Activated CD8-positive, alpha-beta memory T cell treated with anti-CD3 and anti-CD28 coated beads, Interleukin-2, amount 10 ng/mL, durations not matched to agents 7 days and 5 days (primary cell): ENCODE measurements at places on chromosomes 2 and 18.

DNA sequence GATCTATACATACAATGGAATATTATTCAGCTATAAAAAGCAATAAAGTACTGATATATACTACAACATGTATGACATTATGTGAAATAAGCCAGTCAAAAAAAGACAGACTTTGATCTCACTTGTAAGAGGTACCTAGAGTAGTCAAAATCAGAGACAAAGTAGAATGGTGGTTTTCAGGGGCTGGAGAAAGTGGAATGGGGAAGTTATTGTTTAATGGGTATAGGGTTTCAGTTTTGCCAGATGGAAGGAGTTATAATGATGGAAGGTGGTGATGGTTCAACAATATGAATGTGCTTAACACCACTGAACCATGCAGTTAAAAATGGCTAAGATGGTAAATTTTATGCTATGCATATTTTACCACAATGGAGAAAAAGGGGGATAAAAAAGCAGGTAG lies 6.3 kb downstream of the COBLL1 start:
- no peak for DNase-seq

DNA sequence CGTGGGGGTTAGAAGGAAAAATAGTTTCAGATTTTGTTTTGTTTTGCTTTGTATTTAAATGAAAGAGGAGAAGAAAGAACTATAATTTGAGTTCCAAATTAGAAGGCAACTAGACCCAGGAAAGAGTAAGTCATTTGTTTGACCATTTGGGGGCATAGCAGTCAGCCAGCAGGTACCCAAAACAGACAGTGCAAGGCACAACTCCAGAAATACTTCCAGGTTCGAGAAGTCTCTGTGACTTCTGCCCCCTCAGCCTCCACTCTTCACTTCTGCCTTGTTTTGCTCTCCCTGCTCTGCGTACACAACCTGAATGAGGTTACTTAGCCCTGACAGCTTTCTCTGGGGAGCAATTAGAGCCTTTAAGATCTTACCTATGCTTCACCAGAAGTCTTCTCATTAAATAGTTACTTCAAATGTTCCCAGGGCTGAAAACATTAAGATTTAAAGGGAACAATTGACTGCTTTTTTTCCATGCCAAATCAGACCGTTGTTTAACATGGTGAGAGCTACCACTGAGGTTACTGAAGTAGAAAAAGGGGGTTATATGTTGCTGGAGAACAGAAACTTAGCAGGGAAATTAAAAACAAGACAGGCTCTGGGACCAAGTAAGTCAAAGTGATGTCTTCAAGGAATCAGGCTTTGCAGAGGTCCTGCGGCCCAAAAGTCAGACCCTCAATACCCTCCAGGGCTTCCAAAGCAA lies 216.9 kb downstream of the BCL11A start:
- no peak for DNase-seq

DNA sequence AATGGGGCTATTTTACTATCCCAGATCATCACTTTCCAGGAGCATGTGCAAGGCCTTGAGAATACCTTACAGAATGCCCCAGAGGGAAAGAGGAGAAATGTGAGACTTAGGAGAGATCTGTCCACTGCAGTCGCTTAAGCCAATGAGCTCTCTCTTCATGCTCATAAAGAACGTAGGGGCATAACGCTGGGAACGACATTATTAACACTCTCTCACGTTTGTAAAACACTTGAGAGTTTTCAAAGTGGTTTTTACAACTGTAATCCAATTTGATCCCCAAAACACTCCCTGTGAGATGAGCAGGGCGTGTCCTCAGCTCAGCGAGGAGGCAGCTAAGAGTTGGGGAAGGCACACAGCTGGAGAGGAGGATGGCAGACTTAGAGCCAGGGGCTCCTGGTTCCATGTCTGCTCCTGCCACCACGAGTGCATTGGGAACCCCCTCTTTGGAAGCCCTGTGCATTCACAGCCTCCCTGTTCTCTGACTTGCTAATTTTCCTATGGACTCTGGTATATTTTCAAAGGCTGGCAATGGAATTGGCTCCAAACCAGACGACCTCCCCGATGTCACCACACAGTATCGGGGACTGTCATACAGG lies 97.4 kb downstream of the PLB1 start:
- DNase-seq = no peak

- peak; percentile 66 for DNase-seq
Measured at GRCh38 chr2:201127570-201127969, 11.6 kb downstream of the CFLAR start.

DNA sequence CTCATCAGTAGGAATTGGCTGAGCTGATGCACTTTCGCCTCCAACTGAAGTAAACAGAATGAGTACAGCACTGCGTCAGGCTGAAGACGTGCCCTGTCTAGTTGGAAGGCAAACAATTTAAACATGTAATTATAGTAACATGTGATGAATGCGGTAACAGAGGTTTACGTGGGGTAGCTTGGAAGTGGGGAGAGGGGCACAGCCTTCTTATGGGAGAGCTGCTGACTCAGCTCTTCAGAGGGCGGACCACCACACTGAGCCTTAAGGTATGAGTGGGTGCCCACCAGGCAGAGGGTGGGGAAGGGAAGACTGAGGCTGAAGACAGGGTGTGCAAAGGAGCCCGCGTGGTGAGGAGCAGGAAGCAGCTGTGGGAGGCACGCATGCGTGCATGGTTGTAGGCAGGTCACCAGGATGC lies 6.2 kb upstream of the EHD3 start:
- DNase-seq = no peak
